Stimulated activated CD8-positive, alpha-beta memory T cell treated with anti-CD3 and anti-CD28 coated beads, Interleukin-7, amount 100 ng/mL, for 24 hours (primary cell): ENCODE measurements at places on chromosomes 5 and 9.

DNA sequence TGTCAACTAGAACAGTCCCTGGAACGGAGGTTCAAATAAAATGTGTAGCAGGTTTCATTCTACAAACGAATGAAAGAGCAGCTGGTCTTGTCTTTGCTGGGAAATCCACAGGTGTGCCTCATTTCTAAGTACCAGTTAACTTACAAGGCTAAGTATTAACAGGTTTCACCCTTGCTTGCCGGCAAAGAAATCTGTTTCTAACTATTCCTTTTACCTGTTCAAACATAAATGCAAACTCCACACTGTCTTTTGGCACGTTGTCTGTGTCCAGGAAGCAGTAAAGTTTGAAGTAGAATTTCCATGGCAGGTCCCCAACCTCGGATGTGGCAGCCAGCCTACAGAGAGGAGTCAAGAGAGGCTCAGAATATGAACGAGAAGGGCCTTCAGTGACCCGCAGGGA is 54.4 kb upstream of the RETREG1 start:
- no peak for DNase-seq

GRCh38 chr9:87322840-87323635 is 174.6 kb upstream of the DAPK1 start:
- no peak for DNase-seq

- DNase-seq = no peak
Observed at GRCh38 chr9:114899995-114900394, 30.4 kb downstream of the TNFSF8 start.

- no peak for DNase-seq
Observed at GRCh38 chr9:90539286-90539685, 103.3 kb downstream of the DIRAS2 start.

GRCh38 chr9:34493972-34494535 is 28.7 kb downstream of the ENHO start:
- no peak for DNase-seq

DNA sequence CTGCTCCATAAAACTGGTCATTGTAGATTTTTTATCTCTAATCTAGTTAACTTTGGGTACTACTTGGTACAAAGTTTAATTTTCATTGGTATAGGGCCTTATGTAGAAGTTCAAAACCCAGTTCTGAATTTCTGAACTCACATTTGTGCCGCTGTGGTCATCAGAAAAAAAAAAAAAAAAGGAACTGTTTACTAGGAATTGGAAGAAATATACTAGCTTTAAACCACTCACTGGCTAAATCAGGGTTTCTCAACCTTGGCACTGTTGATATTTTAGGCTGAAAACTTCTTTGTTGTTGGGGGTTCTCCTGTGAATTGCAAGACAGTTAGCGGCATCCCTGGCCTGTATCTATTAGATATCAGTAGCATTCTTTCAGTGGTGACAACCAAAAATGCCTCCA is 4.1 kb upstream of the ZFYVE16 start:
- DNase-seq = no peak

- no peak for DNase-seq
Observed at GRCh38 chr5:56161439-56161823, 71.7 kb downstream of the ANKRD55 start.

DNA sequence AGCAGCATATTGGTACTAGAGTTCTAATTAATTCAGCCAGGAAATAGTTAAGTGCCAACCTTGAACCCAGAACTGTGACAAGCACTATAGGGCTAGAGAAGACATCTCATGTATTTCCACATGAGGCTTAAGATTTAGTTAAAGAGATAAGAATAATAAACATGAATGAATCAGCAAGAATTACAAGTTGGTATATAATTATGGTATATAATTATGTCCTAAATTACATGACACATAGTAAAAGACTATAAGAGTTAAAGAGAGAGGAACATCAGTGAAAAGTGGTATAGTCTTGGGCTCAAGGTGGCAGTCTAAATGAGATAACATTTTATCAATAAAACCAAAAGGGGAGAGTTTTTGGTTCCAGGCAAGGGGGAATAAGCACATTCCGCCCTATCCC is 223.1 kb upstream of the NFIL3 start:
- no peak for DNase-seq

- DNase-seq = no peak
Observed at GRCh38 chr9:15249042-15249818, 57.8 kb downstream of the TTC39B start.

- DNase-seq = no peak
Observed at GRCh38 chr5:96768708-96769251, 39.0 kb downstream of the ERAP1 start.

- no peak for DNase-seq
Observed at GRCh38 chr5:120388016-120388781, 75.9 kb upstream of the PRR16 start.

DNA sequence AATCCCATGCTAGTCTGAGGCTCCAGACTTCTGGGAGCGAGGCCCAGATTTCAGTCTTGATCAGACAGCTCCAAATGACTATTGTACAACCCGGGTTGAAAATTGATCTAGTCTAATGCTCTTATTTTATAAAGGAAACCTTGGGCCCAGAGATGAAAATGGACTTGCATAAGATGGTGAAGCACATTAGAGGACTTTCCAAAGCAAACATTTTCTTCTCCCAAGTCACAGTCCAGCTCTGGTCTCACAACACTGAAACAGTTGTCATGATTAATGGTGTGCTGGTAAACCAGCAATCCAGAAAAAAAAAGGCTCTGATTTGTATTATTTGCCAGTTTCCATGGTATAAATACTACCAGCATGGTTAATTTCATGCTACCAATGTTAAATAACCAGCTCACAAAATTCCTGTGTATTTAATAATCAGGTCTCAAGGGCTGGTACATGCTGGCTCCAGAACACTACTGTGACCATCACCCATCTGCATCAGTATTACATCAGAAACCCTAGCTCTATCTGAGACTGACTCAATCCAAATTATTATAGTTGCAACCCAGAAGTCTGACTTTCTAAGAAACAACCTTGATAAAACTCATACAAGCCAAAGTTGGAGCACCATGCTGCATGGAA is 32.5 kb upstream of the ABLIM3 start:
- DNase-seq = no peak

- no peak for DNase-seq
Observed at GRCh38 chr9:73565833-73566465, 414.3 kb downstream of the ANXA1 start.

- DNase-seq = no peak
Observed at GRCh38 chr5:1343931-1344901, 683 bp downstream of the CLPTM1L start.

GRCh38 chr9:79220666-79221065 is 351.1 kb upstream of the TLE4 start:
- DNase-seq = no peak

- DNase-seq = no peak
Observed at GRCh38 chr9:6055216-6055615, 39.8 kb upstream of the RANBP6 start.

DNA sequence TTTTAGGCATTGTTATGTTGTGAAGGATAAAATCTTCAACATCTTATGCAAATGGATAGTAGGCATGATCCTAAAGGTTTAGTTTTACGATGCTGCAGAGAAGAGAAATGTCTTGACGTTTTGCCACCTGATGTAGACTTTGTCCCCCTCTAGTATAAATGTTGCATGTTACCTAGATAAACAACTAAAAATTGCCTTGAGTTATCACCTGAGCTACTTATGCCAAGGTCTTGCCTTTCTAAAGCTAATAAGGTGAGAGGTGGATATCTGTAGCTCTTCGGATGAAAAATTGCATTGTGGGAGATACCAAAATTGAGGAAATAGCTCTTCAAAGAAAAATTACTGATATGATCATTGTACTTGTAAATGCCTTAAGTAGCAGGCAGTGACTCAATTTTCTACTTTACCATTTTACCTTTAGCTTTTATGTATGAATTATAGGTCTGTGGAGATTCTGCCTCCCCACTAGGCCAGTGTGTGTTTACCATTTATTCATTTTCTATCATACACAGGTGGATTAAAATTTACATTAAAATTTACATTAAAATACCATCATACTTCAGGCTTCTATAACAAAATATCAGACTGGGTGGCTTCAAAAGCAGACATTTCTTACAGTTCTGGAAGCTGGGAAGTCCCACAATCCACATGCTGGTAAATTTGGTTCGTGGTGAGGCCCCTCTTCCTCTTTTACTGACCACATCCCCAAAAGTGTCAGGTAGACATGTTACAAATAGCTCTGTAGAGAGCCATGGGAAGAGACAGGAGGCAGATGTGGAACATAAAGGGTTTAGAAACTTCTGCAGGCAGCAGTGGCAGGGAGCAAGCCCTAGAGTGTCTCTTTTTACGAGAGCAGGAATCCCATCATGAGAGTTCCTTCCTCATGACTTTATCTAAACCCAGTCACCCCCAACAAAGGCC is 100.7 kb upstream of the ERBIN start:
- DNase-seq = no peak

GRCh38 chr9:126849591-126850225 is 10.7 kb upstream of the ZBTB34 start:
- DNase-seq = no peak

- no peak for DNase-seq
Observed at GRCh38 chr5:111741278-111741677, 15.7 kb downstream of the NREP start.
